ENCODE measurements at places on chromosomes 2 and 18.

DNA sequence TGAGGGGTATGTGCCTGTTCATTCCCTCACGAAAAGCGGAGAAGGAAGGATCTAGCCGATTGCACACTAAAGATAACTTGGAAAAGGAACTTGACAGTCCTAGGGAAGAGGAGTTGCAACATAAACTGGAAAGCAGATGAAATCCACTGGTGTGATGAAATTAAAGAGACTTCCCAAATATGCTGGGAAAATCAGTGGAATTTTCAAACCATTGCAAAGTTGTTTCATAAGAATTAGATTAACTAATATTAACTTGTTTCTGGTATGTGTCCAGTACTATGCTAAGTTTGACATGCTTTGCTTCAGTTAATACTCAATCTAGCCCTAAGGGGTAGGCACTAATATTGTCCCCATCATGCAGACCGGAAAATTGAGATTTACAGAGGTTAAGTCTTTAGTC lies 222.7 kb downstream of the IKZF2 start:
- DNase-seq, result no peak

DNA sequence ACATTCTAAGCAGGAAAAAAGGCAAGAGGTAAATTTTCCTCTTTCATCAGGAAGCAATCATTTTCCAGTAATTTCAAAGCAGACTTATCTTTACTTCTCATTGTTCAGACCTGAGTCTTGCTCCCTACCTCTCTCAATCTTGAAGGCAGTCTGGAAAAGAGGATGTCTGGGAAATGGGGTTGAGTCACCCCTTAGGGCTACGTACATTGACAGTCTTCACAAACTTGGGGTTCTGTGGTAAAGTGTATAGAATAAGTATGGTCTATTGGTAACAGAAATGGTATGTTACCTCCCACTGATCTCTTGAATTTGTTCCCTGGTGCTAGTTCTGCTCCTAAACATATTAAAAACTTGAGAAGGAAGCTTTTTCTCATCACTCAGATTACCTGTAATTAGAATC lies 361.3 kb downstream of the SS18 start:
- DNase-seq, result no peak

DNA sequence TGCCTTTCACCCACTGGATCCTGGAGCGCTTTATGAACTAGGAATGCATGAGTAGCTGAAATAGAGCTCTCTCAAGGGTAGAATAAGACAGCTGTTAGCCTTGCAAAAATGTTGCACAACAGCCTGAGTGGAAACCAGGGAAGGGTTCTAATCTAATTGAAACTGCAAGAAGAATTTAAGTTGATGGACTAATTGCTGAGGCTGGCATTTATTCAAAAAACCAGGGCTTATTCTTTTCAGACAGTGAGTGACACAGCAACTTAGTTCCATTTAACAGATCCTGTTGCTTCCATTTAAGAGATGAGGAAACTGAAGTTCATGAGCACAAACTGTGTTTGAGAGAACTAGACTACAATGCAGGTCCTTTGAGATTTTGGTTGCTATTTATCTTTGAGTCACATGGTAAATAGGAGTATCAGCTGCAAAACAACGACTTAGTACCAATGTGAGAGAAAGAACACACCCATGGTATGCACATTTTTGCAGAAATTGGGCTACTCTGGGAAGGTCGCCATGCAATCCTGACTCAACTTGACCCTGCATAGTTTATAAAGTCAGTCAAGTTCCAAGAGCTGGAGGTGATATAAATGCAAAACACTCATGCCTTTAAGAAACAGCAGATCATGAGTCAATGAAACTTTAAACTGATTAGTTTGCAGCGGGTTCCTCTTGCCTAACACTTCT lies 76.4 kb upstream of the PARD3B start:
- no peak for DNase-seq

GRCh38 chr2:260507-261161 lies 3.2 kb downstream of the SH3YL1 start:
- DNase-seq, result no peak

DNA sequence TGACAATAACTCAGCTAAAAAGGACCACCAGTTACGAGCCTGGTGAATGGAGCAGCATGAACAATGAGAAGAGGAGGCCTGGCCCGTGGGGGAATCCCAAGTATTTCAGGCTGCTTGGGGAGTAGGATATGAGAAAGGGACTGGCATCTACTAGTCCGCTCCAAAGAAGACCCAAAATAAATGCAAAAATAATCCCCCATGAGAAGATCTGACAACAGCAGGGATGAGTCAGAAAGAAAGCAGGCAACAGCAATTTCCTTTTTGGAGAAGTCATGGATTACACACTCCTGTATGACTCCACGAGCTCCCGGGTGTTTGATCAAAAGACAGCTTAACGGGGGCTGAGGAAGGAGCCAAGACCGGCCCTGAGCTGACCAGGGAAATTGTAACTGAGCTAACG lies 111.4 kb downstream of the SOX11 start:
- DNase-seq, result no peak

DNA sequence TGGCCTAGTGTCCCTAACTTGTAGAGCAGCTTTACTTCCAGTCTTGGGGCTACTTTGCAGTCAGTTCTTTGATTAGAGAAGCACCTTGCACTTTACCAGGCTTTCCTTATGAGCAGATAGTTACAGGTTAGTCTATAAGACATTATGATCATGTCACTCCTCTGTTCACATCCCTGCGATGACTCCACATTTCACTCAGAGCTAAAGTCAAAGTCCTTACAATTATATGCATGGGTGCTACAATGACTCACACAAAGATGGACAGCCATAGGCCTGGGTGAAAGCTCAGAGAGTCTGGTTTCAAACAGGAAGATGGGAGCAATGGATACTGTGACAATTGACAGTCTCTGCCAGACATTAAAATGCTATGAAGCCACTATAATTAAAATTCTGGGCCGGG lies 27.1 kb upstream of the SSB start:
- DNase-seq, result no peak

GRCh38 chr2:67854103-67854743 lies 208.6 kb downstream of the C1D start:
- no peak for DNase-seq

GRCh38 chr2:42900289-42900891 lies 108.0 kb upstream of the HAAO start:
- no peak for DNase-seq

DNA sequence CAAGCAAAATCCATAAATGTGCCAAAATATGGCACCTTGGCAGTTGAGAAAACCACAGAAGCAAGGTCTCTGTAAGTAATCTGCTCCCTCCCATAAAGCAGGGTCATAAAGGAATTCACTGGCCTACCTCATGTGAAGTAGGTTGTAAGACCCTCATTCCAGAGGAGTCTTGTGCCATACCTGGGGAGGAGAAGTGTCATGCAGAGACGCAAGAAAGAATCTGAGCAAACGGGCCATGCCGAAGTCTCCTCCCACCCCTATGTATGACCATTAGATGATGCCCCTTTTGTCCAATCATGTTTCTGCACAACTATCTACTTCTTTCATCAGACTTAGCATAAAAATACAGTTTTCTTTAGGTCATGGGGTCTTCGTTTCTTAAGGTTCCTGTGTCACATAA lies 14.6 kb downstream of the NMUR1 start:
- no peak for DNase-seq

GRCh38 chr2:15279201-15279876 lies 281.8 kb downstream of the NBAS start:
- no peak for DNase-seq

DNA sequence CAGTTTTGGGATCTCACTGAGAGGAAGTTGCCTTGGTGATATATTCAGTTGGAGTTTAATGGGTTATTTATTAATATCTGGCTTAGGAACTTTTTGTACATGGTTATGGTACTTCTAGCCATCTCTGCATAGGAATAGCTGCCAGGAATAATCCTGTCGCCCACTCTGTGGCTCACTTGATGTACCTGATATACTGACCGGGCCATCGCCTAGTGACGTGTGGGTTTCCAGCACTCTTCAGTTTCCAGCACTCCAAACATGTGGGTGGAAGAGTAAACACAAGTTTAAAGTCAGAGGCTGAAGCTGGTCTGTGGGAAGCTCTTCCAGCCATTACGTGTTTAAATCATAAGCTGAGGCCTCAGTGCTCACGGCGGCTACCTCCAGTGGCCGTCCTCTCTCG lies 44.3 kb upstream of the AGAP1 start:
- DNase-seq, result no peak

DNA sequence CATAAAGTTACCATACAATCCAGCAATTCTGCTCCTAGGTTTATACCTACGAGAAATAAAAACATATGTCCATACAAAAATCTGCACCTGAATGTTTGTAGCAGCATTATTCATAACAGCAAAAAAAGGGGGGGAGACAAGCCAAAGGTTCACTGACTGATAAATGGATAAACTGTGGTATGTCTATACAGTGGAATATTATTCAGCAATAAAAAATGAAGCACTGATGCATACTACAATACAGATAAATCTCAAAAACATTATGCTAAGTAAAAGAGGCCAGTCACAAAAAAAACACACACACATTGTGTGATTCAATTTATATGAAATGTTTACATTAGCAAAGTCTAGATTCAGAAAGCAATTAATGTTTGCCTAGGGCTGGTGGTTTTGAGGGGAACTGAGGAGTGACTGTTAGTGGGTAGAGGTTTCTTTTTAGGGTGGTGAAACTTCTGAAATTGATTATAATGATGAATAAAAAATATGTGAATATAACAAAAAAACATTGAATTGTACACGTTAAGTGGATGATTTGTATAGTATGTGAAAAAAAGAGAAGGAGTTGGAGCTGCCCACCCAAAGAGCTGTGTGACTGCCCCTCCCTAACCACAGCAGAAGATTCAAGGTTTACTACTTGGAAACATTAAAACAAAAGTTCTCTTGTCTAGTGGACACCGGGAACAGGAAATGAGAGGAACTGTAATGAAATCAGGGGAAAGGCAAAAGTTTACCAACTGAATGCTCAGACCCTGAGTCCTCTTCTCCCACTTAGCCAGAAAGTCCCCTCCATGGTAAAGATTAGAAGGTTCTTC lies 13.4 kb downstream of the COLEC12 start:
- DNase-seq, result no peak

GRCh38 chr18:10661317-10661716 lies 135.5 kb downstream of the NAPG start:
- DNase-seq, result no peak

DNA sequence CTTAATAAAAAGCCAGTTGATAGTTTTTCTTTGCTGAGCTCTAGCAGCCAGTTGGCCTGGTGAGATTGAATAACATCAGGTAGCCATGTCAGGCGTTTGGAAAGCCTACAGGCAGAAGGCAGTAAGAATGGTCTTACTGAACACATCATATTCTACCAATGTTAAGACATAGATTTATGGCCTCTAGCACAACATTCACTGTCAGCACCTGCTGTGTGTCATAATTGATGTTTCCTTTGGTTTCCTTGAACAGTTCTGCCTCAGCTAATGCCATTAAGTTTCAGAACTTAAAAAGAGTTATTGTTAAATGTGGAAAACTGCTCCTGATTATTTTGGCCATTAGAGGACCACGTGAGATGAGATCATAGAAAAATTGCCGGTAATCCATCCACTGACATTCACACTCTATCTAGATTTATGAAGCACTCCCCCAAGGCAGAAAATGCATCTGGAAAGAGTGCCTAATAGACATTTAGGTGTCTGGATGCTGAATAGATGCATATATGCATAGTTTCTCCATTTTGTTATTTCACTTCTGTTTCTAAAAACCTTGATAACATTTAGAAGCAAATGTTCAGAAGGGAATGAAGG lies 434.7 kb downstream of the PTPRM start:
- no peak for DNase-seq

GRCh38 chr2:100077456-100077855 lies 64.9 kb downstream of the AFF3 start:
- no peak for DNase-seq

DNA sequence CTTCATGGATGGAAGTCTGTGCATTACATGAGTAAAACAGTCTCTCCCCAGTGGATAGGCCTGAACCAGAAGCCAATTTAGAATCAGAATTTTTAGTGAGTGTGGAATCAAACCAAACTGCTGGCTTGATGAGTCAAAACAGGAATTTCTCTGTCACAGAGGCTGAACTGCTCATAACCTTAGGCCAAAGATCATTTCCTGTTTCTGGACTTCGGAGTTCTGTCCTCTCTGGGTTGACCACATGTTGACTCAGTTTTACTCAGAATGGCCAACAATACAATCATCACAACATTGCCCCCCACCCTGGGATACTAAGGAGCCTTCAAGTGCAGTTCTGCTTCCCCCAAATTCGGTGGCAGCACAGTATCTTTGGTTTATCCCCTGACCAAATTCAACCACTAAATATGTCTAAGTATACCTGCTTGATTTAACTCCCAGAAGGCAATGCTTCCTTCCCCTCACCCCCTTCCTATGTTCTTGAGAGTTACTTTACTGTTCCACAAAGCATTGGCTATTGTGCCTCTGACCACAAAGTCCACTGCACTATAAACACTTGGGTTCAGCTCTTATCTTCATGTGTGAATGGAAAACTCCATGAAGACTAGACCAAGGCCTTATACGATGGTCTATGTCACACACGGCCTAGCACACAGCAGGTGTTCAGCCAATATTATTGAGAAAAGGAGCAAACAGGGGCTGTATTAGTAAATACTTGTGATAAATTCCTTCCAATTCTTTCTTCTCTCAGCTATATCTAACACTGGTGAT lies 67.8 kb downstream of the NXPH2 start:
- DNase-seq, result no peak

- DNase-seq, result no peak
Observed at GRCh38 chr2:66364495-66365333, 70.2 kb upstream of the MEIS1 start.

GRCh38 chr2:156334496-156335478 lies 2.3 kb upstream of the NR4A2 start:
- DNase-seq, result peak; percentile 88

GRCh38 chr18:31302991-31303390 lies 15.0 kb upstream of the DSG1 start:
- peak; percentile 12 for DNase-seq

- DNase-seq, result no peak
Observed at GRCh38 chr18:24546307-24546706, 85.9 kb downstream of the HRH4 start.

- no peak for DNase-seq
Observed at GRCh38 chr2:192029089-192029488, 165.6 kb downstream of the TMEFF2 start.

DNA sequence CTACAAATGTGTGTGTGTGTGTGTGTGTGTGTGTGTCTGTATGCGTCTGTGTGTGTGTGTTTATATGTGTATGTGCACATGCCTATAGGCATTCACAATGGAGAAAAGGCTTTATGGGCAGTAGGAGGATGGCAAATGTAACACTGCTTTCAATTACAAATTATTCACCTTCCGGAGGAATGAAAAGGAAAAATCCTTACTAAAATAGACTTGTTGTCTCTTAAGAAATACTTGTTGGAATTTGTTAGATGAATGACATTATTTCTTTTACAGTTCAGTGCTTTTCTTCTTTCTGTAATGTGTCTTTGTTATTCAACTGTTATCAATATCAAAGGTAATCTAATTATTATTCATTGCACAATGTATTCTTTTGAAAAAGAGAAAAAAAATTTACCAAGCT lies 874.3 kb downstream of the ERBB4 start:
- no peak for DNase-seq

- DNase-seq, result no peak
Observed at GRCh38 chr2:43065871-43066270, 160.5 kb downstream of the ZFP36L2 start.

Data from dermis microvascular lymphatic vessel endothelial cell (primary cell).